NCI-H1092 treated with DMSO at 0.1 percent for 48 hours (cell line): ENCODE measurements at places on chromosomes 5 and 9.
A peak's percentile ranks its signal among the peaks of the same experiment; 100 is the strongest.

DNA sequence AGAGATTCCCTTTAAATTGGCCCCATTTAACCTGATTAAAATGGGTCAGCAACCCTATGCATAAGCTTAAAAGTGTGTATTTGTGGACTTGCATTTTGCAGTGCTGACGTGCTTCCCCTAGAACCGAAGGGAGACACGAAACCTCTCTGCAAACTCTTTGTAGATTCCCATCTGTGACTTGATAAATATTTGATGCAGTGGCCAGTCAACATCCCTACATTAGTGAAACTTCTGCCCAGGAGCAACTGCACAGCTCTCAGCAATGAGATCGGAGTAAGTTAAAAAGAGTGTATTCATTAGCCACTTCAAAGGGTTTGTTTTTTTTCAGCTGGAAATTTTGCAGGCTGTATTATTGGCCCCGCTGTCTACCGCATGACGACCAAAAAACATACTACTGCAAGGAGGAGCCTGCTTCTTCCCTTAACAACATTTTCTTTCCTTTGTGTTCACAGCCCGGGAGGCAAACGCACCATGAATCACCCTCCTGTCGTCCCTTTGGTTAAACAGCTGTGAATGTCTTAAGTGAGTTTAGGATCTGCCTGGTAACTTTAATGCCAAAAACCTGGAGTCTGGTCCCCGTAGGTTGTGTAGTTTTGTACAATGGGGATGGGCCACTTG, 38.0 kb upstream of the TCERG1 start:
- no peak for DNase-seq

GRCh38 chr5:154674029-154674428, 81.1 kb upstream of the LARP1 start:
- no peak for DNase-seq

GRCh38 chr9:112894699-112895098, 4.0 kb upstream of the SLC46A2 start:
- DNase-seq = no peak

- DNase-seq = no peak
Measured at GRCh38 chr9:126157423-126157822, 169.2 kb upstream of the MVB12B start.

DNA sequence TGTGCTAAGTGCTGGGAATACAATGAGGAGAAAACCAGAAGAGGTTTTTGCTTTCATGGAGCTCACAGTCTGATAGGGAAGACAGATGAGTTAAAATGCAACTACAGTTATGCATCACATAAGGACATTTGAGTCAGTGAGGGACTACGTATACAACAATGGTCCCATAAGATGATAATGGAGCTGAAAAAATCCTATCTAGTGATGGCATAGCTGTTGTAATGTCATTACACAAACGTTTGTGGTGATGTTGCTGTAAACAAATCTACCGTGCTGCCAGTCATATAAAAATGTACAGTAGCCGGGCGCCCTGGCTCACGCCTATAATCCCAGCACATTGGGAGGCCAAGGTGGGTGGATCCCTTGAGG, 110.1 kb upstream of the RAD23B start:
- no peak for DNase-seq

- DNase-seq = no peak
Measured at GRCh38 chr9:35342221-35342958, 147.5 kb upstream of the RUSC2 start.

GRCh38 chr5:80654391-80655230, at the start of the genes DHFR and MSH3:
Gene DHFR, minus strand, starts transcription at chr5:80654983. Its CDS starts 494 bp downstream, at chr5:80654489.
Gene MSH3, plus strand, starts transcription at chr5:80654652. Its CDS starts 76 bp downstream, at chr5:80654728.
- DNase-seq = peak; percentile 86

DNA sequence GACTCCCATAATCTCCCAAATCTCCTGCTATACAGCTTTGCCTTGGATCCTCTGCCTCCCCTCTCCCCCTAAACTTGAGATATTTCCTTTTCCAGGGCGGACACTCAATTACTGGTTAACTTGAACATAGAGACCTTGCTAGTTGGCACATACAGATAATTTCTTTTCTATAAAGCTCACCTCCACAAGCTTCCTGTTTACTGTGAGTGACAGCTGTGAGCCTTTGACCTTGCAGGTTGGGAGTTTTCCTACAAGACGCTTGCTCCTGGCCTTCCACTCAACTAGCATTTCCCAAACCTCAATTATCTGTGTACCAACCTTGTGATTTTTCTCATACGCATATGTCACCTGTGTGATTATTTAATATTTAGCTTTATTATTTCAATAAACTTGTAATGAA, 114.5 kb downstream of the GNA14 start:
- DNase-seq = no peak

GRCh38 chr5:124194282-124194681, 552.2 kb downstream of the ZNF608 start:
- DNase-seq = no peak
